ENCODE measurements at places on chromosomes 4 and X.

- DNase-seq = no peak
Observed at GRCh38 chr4:188959424-188959823, 820.2 kb downstream of the TRIML1 start.

DNA sequence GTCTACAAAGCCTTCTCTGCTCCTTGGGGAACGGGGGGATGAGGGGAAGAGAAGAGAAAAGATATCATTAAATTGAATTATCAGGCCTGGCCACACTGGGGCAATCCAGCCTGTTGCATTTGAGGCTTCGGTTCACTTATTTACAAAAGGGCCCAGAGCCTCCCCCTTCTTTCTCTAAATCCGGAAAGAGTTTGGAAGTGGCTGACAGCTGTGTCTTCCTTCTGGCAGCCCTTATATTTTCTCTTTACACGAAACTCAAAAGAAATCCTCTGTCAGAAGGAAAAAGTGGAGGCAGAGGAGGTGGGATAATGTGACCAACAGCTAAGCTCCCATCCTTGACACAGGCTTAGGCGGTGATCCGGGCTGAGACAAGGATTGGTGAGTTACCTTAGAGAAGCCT, 158.3 kb upstream of the TAPT1 start:
- no peak for DNase-seq

DNA sequence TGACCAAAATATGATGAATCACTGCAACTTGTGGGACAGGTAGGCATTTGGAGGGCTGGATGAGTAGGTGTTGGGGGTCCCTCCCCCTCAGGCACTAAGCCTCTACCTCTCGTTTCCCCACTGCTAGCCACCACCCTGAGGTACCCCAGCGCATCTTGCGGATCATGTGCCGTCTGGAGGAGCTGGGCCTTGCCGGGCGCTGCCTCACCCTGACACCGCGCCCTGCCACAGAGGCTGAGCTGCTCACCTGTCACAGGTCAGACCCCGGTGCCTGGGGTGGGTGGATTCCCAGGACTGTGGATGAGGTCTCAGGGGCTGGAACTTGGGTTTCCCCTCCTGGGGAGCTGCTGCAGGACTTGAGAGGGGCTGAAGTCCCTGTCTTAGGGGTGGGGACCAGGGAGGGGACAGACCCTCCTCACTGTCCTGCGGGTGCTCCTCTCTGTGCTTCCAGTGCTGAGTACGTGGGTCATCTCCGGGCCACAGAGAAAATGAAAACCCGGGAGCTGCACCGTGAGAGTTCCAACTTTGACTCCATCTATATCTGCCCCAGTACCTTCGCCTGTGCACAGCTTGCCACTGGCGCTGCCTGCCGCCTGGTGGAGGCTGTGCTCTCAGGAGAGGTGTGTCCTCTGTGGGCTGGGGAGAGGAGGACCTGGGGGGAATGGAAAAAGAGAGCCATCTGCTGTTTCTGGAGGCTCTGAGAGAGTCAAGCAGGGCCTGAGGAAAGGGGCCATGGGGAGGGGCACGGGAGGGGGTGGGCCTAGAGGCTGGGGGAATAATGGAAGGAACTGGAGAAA, 10.1 kb upstream of the ERAS start:
- DNase-seq = no peak

GRCh38 chrX:6266041-6266440, 37.4 kb upstream of the NLGN4X start:
- DNase-seq = no peak
